ENCODE measurements at places on chromosomes 7 and 10.
A peak's percentile ranks its signal among the peaks of the same experiment; 100 is the strongest.

DNA sequence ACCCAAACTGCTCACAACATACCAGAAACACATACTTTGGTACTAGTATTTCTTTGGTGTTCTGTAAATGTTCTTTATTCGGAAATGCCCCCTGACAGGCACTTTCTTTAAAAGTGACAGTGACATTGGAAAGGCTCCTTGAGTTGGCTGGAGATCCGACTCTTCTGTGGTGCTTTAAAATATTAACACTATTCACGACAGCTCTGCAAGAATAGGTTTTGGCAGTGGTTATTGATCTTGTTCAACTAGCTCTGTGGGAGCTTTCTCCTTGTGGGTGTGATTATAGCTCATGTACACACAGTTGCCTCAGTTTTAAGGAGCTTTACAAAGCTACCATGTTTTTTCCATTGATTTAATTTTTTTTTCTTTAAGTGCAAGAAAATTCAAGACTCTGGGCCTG, 30.3 kb upstream of the SLC39A12 start:
- ATAC-seq: no peak

- no peak for ATAC-seq
Observed at GRCh38 chr10:72588266-72588665, 37.6 kb downstream of the MICU1 start.

DNA sequence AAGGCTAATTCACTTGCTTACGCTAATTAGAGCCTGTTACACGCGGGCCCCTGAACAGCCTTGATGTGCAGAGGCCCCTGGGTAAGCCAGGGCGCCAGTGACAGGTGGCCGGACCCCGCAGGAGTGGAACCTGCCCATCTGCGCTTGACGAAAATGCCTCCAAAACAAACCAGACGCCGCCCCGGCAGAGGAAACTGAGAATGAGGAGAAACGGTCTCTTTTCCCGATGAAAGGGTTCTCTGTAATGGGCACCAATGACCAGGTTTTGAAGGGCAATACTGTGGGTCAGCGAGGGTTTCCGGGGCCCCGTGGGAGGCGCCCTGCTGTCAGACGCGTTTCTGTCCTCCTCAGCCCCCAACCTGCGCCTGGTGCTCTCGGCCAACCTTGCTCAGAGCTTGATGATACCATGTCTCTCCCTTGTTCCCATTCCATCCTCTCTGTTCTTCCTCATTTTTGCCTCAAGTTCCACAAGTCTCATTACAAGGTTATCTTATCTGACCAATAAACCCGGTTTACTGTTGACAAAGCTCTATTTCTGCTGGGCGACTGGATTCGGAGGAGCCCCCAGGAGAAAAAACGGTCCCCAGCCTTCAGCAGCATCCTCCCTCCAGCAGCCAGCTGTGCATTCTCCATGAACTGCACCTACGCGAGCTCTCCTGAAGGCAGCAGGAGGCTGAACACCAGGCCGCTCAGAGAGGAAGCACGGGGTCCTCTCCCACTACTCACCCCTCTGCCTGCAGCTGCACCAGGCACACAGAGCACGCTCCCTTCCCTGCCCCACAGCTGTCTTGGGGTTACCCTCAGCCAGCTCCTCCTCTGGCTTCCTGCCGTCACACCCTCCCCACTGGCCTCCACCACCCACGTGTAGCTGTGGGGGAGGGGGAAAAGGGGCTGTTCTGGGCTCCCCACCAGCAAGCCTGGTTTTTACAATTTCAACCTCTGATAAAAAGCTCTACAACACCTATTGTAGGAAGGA, 202.0 kb downstream of the MAD1L1 start:
- ATAC-seq: no peak

DNA sequence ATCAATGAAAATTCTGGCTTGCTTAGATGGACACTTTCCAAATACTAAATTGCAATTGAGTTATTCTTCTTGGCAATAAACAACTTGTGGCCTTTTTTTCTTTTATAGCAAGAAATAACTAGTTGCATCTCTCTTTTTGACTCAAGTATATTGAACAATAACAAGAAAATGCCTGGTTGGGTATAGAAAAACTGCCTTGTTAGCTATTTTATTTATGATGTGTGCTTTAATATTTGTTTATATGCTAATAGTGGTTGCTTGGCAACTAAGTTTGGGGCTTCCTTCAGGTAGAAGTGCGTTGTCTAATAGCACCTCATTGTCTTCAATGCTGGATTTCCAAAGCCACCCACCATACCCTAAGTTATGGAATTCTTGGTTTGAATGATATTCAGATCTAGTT, 30.1 kb upstream of the PPP1R3C start:
- ATAC-seq: no peak

GRCh38 chr7:116598861-116599260, 73.1 kb upstream of the MET start:
- no peak for ATAC-seq

DNA sequence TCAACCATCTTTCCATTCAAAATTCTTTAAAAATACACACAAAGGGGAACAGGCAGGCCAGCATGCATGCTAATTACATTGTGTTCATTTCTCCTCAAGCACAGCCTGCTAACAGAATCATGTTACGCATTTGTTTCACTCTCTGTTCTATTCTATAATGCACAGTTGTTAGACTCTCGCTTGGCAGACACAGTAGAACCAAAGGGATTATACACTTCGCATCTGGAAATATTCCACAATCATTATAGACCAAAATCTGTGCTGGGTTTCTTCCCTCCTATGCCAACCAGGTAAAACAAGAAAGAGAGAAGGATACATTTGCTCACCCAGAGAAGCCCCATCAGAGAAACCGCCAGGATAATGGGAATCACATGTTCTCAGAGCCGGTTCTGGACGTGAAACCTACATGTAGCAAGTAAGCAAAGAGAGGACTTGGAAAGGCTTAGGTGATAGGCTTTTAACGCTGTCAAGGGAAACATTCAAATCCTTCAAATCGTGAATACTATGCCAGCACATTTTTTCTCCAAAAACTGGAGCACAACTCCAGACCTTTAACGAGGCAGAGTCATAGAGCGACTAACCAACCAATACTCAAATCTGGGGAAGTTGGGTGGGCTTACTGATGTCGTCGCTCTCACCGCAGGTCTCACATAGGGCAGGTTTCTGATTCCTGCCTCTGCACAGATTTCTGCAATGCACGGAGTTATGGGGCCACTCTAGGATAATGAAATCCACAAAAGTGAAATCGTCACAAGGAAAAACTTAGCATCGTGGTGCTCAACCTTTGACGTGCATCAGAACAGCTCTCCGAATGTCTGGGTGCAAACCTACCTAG, 380.5 kb upstream of the AUTS2 start:
- ATAC-seq: no peak

- no peak for ATAC-seq
Observed at GRCh38 chr7:71424166-71425035, 292.5 kb downstream of the GALNT17 start.

GRCh38 chr10:69558559-69558958, 14.7 kb downstream of the NEUROG3 start:
- ATAC-seq: peak; percentile 32

- no peak for ATAC-seq
Observed at GRCh38 chr7:141686670-141687069, 15.3 kb downstream of the DENND11 start.

DNA sequence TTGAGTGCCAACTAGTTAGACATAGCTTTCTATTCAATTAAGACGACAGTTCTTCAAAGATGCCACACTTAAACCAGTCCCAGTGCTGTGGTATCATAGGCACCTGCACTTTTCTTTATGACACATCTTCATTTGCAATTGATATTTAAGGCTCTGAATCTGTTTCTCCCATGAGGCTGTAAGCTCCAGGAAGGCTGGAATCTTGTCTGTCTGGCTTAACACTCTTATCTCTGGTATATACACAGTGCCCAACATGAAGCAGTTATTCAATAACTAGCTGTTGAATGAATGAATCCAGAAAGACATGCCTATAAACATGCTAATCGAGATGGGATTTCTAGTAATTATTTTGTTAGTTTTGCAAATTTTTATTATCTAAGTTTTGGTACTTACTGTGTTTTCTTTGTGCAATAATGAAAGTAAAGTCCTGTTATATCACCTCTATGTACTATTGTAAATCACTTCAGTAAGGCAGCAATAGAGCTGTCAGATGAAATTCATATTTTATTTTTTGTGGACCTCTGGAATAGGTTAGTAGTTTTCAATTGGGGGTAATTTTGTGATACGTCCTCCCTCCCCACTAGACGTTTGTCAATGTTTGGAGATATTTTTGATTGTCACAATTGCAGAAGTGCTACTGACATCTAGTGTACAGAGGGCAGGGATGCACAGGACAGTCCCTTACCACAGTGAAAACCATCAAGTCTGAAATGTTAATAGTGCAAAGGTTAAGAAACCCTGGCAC, 51.3 kb upstream of the STEAP4 start:
- ATAC-seq: no peak

DNA sequence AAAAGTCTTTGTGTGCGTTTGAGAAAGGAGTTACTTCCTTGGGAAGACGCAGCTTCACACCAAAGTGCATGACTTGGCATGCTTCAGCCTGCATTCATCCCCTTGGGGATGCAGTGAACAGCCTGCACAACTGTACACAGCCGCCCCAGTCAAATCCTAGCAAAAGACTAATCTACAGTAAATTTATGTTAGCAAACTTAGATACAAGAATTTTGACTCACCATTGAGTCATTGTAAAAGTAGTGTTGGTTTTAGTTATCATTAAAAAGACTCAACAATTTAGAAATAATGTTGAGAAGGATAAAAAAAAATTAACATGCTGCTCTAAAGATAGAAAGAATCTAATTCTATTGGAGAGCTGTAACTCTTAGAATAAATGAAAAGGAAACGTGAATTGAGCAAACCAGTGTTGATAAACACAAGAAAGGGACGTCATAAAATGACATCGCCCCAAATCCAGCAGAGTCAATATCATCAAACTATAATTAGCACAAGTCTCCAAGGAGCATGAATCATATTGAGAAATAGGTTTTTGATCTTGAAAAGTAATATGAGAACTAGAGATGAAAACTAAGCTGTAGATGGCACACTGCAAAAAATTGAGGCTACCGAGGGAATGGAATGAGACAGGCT, 11.9 kb upstream of the OPTN start:
- ATAC-seq: peak; percentile 76

DNA sequence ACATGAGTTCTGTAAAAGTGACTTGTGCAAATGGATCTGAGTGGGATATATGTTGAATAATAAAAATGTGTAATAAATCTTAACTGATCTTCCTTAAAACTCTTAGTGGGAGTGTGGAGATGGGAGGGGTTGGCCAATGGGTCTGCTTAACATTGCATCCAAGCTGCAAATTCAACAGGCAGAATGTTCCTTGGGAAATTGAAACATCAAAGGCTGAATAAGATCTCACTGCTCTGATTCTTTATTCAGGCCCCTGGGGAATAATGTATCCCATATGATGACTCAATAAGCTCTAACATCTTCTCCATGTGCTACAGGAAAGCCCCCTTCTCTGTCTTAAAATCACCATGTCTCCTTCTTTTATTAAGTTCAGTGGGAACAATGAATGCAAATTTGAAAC, 373.2 kb upstream of the PODXL start:
- no peak for ATAC-seq

- no peak for ATAC-seq
Observed at GRCh38 chr7:96819111-96819700, 109.6 kb upstream of the SEM1 start.

DNA sequence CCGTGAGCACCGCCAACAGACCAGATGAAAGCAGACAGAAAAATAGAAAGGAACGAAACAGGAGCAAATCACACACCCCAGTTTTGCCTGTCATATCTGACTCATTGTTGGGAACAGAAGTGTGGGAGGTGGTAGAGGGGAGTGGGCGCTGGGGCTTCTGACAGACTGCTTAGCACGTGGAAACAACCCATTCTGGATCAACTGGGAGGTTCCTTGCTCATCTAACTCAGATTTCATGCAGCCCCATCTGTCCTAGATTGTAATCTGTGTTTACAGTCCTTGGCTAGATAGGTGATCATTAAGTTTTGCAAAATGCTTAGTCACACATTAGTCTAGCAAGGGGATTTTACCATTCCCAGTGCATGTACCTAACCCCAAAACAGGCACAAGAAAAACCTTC, 154.1 kb downstream of the NRP1 start:
- ATAC-seq: peak; percentile 27

DNA sequence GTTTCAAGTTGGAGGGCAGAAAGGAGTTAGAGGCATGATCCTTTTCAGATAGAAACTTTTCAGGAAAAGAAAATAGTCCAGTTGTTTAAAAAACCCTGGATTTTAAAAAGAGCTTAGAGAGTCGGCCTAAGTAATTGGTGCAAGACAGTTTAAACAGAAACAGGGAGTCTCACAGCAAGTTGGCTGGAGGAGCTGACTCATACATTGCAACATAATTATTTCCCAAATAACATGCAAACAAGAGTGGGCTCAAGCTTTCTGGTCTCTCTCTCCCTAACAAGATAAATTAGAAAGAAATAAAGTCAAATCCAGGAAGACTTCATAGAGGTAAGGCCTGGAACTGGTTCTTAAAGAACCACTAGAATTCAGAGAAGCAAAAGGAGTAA, 100.3 kb upstream of the AGBL3 start:
- ATAC-seq: no peak

- no peak for ATAC-seq
Observed at GRCh38 chr7:110801502-110801901, 289.4 kb upstream of the LRRN3 start.

DNA sequence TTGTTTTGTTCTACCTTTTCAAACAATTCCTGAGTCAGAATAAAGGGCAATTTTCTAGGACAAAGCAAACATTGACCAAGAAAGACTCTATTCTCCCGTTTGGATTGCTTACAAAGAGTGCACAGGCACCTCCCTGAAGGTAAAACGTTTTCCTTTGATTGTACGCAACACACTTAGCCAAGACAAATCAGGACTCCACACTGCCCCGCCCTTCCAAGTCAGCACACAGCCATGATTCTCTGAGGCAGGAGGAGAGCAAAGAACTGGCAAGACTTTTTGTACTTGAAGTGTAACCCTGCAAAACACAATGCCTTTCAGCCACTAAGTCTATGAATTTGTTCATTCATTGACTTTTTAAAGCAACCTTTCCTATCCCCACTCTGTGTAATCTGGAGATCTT, 85.0 kb upstream of the FAM180A start:
- ATAC-seq: no peak

DNA sequence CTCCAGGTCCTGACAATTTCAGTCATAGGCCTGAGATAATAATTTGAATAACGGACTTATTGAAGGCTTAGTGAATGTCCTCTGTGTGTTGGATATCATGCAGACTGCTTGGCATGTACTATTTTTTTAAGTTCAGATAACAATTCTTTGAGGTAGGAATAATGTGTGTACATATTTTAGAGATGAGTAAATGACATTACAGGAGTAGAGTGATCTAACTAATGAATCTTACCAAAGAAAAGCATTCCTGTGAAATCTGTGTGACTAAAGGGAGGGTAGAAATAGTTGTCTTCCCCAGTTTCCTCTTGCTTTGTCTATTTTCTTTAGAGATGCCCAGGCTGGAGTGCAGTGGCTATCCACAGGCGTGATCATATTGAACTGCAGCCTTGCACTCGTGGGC, 391.8 kb upstream of the ETV1 start:
- ATAC-seq: no peak

- ATAC-seq: peak; percentile 97
Observed at GRCh38 chr7:130180571-130181262, 24.5 kb downstream of the TMEM209 start.

All from activated CD4-positive, CD25-positive, alpha-beta regulatory T cell treated with anti-CD3 and anti-CD28 coated beads, Interleukin-2, amount 50 U/mL, for 24 hours (primary cell).